Camera-type eye (tissue), 1 donor: ENCODE measurements at places on chromosomes 11 and 22. TPM values are rescaled to one million over a fixed set of nuclear protein-coding genes. Genes with fewer than 3 reads are reported as not detected.

Gene RHOD
- 8.1 TPM for total RNA-seq

Gene MMP7
- total RNA-seq, result 9.1 TPM

Gene CBLIF
- total RNA-seq, result not detected

Gene OR51B5
- total RNA-seq, result 0.99 TPM
